H9 (cell line): ENCODE measurements at places on chromosomes 7 and 10.

GRCh38 chr10:31708046-31708445 is 220.6 kb downstream of the ARHGAP12 start:
- no peak for DNase-seq

GRCh38 chr10:27743877-27744801 is 1.5 kb downstream of the MKX start:
- peak; percentile 44 for DNase-seq

DNA sequence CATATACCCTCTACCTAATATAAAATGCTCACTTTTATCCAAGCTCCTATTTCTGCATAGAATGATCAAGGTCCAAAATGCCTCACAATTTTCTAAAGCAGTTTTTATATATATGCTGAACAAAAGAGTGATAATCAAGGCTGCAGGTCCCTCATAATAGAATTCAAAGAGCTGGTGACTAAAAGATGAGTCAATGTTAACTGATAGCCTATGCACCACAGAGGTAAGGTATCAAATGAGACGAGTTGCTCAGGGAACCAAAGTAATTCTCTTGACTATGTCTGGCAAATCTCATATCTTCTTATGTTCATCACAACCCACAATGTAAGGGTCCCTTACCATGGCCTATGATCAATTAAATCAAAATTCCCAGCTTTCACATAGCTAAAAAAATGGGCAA is 15.2 kb downstream of the PDZD8 start:
- DNase-seq = no peak

- DNase-seq = no peak
These were observed 361.0 kb downstream of the ETV1 start for GRCh38 chr7:13628239-13629001.

- DNase-seq = peak; percentile 53
These were observed 4.0 kb downstream of the TNRC18 start for GRCh38 chr7:5419539-5420066.

GRCh38 chr10:4790922-4791321 is 35.1 kb upstream of the AKR1E2 start:
- DNase-seq = no peak

- DNase-seq = no peak
These were observed 16.6 kb downstream of the PAXIP1 start for GRCh38 chr7:154986200-154986945.

DNA sequence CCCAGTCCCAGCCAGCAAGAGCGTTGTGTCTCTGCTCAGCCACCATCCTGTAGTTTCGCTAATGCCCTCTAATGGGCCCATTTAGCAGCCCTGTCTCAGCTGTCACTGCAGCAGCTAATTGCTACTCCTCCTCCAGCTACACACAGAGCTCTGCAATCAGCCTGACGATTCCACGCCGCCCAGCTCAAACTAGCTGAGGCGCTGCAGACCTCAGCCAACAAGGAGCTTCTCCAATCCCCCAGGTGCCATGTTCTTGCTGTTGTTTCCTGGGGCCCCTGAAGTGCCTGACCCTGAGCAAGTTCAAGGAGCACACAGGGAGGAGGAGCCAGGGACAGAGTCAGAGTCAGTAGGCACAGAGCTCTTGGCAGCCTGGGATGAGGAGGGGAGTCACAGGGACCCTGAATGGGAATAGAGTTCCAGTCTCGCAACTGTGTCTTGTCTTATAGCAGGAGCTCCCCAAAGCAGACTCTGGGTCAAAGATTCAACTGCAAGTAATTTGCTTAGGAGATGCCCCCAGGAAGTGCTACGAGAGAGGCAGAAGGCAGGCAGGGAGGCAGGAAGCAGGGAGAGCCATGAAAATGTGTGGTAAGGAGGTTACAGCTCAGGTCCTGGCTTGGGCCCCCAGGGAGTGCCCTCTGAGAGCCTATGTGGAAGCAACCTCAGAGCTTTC is 135.8 kb upstream of the UNC5B start:
- peak; percentile 59 for DNase-seq

DNA sequence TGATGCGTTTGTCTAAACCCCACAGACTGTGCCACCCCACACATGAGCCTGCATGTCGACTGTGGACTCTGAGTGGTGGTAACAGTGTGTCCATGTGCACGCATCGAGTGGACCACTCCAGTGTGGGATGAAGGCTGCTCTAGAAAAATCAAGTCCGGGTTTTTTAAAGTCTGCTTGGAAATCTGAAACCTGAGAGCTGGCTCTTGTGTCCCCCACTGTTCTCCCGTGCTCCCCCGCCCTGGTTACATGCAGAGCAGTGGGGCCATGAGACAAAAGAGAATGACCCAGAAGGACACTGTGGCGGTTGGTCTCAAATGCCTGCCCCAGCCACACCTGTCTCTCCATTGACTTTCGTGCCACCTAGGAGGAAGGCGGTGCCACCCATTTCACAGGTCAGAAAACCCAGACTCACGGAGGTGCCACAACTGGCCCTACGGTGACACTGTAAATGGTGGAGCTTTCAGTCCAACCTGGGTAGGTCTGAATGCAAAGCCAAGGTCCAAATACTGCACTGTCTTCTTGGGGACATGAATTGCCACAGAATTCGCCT is 27.3 kb upstream of the PWWP2B start:
- no peak for DNase-seq

DNA sequence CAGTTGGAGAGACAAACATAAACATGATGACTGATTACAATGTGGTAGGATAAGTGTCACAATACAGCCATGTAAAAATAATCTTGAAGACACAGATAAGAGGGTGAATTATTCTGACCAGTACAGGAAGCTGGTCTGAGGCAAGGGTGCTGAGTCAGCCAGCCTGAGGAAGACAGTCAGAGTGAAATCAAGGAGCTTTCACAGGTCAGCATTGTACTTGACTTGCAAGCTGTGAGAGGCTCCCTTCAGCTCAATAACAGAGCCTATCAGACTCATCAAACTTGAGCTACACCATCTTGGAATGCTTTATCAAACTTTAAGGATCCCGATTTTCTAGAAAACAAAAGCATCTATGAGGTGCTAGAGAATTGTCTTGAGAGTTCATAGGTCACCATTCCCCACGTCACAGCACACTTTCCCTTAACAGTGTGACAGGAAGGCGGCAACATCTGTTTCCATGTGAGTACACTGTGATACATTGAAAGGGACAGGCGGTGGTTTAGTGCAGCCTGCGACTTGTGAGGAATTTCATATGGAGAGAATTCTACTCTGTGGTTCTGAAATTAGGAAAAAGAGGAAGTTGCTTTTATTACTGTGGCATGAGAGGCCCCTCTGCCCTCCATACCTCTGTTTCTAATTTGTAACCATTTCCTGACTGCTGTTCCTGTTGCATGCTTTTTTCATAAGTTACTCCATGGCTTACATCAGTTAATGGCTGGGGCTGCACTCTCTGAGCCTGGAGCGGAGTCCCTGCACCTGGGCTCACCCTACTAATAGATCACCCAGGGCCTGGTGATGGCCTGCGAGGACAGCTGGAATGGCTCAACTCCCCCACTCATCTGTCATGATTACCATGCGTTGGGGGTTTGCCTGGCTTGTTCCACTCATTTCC is 417.1 kb downstream of the SUGCT start:
- no peak for DNase-seq

DNA sequence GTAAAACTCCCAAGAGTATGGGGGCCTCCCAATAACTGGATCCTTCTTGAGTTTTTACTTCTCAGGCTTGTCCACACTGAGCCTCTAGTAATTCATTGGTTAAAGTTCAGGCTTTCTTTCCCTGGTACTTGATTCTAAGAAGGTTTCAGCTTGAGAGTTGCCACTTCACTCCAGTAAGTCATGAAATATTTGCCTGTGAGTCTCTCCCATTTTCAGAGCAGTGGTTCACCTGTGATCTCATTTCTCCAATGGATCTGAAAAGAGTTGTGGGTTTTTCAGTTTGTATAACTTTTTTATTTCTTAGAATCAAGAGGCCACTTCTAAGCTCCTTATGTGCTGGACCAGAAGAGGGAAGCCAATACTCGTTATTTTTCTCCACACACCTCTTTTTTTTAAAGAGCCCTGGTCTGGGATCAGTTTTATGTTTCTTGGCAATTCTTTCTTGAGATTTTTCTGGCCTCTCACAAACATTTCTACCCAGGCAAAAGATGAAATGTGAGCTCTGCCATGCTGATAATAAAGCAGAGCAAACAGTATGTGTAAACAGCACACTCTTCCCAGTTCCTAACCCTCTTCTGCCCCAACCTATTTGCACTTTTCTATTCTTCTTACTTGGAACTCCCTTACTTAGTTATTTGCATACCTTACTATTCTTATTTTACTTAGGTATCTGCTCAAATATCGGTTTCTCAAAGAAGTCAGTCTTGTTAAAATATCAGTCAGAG is 983.4 kb downstream of the CCSER2 start:
- DNase-seq = no peak

- no peak for DNase-seq
These were observed 50.0 kb upstream of the MTPN start for GRCh38 chr7:136027160-136027559.
